ENCODE measurements at places on chromosomes 11 and 22.

DNA sequence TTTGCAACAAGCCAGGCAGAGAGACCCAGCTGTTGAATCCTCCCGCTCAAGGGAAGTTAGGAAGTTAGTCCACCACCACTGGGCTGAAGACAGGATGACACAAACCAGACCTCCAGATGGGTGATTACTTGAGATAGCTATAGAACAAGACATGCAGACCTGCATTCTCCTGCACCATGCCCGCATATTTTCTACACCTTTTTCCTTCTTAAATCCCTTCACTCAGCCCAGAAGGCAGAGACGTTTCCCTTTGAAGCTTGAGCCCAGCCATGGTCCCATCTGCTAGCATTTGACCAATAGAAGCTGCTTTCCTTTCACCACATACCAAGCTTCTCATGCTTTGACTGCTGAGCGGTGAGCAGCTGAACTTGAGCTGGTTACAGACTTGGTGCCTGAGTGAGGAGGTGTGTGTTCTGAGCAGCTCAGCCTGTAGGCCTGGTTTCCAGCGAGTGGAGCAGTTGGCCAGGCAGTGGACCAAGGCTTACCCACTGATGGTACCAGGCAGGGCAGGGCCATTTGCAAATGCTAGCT lies 29.2 kb upstream of the CBX6 start:
- DNase-seq: peak; percentile 28

DNA sequence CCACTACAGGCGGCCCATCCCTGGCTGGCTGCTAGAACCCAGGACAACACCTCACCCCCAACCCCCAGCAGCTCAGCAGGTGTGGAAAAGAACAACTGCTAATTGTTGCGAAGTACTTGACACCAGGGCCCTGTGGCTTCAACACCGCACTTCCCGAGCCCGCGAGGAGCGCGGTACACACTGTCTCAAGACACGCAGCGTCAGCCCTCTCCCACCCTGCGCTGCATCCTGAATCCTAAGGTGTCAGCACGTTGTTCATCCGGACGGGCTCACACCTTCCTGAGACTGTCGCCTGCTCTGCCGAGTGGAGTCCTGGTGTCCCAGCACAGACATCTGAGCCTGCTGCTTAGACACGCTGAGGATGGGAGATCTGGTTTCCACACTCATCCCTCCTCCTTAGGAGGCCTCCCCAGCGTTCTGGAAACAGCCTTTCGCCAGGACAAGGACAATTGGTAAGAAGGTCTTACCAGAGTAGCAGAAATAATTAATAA lies 1336.2 kb downstream of the BRD1 start:
- peak; percentile 13 for DNase-seq

DNA sequence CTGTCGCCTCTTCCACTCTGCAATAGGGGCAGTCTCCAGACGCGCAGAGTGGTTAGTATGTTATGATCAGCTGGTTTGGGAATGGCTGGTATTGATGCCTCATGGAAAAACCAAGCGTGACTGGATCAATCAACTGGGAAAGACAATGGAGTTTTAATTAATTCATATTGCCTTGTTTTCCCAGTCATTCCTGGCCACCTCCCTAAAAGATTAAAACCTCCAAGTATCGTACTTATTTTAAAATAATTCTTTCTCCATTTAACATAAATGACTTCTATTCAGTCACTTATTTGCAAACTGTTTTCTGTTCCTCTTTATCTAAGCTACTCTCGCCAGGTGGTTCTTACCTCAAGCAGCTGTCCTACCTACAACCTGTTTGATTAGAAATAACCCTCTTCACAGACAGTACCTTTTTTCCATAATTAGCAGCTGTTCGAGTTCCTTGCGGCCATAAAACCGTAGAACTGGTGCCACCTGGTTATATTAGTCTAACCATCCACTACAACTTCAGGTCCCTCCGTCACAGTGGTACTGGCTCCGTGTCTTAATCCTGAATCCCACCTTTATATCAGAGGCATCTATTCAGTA lies 898 bp downstream of the ZNF215 start:
- no peak for DNase-seq

DNA sequence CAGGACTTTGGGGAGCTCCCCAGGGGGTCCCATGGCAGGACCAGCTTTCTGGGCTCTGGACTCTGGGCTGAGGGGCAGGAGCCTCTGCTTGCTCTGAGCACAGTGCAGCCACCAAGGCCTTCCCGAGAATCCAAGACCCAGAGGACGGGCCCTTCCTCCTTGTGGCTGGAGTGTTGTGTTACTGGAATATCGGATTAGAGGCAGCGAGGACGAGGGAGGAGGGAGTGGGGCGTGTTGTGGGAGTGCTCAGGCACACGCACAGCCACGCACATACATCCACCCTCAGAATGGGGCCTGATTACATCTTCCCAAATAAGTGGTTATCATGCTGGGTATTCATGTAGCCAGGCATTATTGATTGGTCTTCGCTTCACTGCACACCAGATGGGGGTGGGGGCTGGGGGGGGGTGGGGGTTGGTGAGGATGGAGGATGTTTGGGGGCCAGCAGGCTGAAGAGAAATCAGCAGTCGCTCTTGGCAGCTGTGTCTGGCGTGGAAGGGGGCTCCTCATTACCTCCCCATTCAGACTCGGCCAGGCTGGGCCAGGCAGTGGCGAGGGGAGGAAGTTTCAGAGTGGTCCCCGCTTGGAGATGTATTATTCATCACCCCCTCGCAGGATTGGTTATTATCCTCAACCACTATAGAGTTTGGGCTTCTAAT lies 120.9 kb downstream of the ST3GAL4 start:
- DNase-seq: no peak

GRCh38 chr11:119863236-119863635 lies 134.2 kb upstream of the NECTIN1 start:
- no peak for DNase-seq

DNA sequence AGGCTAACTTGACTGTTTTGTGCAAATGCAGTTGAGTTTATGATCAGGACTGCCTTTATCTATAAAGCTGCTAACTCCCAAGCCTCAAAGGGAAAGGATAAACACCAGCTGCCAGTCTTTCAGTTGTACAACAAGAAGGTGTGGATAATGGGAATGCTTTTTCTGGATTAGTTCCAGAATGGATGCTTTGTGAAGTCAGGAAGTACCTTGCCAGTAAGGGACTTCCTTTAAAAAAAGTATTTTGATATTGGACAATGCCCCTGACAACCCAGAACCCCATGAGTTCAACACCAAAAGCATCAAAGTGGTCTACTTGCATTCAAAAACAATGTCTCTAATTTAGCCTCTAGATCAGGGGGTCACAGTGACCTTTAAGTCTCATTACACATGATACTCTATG lies 32.0 kb downstream of the OR5A2 start:
- DNase-seq: no peak

DNA sequence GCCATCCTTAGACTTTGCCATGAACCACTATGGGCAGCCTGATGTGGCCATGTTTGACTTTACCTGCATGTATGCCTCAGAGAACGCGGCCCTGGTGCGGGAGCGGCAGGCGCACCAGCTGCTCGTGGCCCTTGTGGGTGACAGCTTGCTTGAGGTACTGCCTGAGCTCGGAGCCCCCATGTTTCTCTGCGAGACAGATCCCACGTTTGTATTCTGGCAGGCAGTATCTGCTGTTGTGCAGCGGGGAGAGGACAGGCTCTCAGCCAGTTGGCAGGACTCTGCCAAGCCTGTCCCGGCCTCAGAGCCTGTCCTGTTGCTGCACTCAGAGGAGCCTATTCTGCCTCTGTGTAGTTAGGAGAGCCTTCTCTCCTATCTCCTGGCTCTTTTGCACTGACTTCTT lies 109.9 kb downstream of the MICAL2 start:
- no peak for DNase-seq

DNA sequence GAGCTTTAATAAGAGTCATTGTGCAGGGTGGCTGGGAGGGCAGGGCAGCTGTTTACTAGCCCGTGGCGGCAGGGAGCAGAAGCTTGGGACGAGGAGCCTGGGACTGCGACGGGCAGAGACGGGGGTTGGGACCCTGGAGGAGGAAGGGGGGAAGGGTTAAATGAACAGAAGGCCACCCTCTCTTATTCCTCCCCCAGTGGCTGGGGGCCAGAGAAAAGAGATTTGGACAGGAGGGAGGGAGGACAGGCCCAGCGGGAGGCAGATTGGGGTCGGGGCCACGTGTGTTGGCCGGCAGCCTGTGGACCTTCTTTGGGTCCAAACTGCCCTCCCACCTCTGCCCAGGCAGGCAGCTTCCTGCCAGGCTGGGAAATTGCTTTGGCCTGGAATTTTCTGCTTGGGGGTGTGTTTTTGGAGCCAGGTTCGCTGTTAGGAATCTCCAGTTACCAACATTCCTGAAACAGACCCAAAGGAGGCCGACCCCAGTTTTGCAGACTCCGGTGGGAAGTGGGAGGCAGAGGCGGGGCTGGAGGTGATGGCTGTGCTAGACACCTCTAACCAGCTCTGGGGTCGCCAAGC lies 50.2 kb downstream of the APOL3 start:
- DNase-seq: peak; percentile 13
